ENCODE measurements at places on chromosomes 1 and 21.

DNA sequence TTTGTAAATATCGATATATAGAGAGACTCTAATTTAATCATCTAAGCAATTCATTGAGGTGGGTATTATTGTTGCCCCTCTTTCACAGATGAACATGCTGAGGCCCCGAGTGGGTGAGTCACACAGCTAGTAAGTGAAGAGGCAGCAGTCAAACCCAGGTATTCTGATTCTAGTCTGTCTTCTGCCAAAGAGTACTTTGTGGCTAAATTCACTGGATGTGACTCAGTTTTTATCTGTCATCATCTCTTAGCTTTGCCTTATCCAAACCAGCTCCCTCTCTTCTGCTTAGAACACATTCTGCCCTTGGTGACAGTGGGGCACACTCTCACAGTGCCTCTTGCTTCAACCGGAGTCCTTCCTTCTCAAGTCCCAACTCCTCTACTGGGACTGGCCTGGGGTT lies 11.5 kb downstream of the FCRL5 start:
- no peak for DNase-seq

- no peak for DNase-seq
These were observed 101.0 kb downstream of the DENND1B start for GRCh38 chr1:197674286-197674685.

- no peak for DNase-seq
These were observed 41.4 kb upstream of the NFASC start for GRCh38 chr1:204829133-204829825.

GRCh38 chr21:45060089-45060488 lies 14.3 kb upstream of the ADARB1 start:
- DNase-seq, result no peak

- DNase-seq, result no peak
These were observed 29.3 kb downstream of the SDC3 start for GRCh38 chr1:30879126-30879786.

Measured in GF-D8 (cell line).